Activated T-helper 2 cell treated with anti-CD3 and anti-CD28 coated beads, Interferon-gamma antibody, Interleukin-2, Interleukin-4, amounts not matched to agents 10 μg/mL and 5 μg/mL and 100 μg/mL, durations not matched to agents 14 hours and 24 hours and 36 hours (primary cell): ENCODE measurements at places on chromosomes 3 and 15. TPM values are rescaled to one million over a fixed set of nuclear protein-coding genes. Genes with fewer than 3 reads are reported as not detected.

- DNase-seq, result no peak
Measured at GRCh38 chr15:26967719-26968269, 3.2 kb upstream of the GABRG3 start.

DNA sequence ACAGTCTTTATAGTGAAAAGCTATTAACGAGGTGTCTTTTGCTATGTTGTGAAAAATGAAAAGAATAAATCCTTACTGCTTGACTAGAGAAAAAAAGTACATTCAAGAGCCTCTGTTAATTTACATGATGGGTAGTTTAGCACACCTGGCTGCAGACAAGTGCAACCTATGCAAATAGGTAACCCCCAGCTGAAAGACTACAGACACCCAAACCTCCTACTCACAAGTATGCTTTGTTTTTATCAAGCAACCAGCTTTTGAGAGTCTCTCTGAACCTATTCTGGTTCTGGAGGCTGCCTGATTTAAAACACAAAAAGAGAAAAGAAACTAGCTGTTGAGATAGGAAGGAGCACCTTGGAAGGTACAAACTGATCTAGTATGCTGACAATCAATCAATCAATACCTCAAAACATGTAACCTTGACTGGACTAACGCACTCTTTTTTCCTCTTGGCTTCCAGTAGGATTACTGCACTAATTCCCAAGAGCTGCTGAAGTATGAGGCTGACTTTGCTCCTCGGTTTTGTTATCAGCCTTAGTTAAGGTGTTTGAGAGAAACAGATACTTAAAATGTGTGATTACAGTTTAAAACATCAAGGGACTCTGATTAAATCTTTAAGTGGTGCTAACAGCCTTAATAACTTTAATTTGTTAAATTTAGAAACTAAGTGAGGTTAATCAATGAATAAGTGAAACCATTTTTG lies 63.6 kb downstream of the OSBPL10 start:
- DNase-seq, result no peak

Gene CRYBG3
- total RNA-seq, result 7.2 and 7.5 TPM in 2 replicates

Gene NMNAT3
- 0.43 and 1.3 TPM in 2 replicates for total RNA-seq

Gene GPR156
- total RNA-seq, result not detected in 2 replicates

DNA sequence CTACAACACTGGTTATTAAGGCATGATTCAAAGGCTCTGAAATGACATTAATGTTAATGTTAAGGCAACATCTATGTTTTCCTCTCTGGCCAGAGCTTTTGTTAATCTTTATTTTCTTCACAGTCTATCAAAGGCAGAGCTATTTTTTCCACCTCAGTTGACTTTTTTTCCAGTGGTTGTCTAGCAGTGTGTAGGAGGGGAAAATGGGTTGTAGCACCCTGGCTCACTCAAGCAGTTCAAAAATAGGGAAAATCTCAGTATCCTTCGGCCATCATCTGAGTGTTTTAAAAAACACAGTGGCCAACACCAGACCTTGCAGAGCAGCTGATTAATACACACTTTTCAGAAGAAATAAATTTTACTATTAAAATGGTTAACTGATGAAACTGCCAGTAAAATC lies 21.4 kb downstream of the CBLB start:
- no peak for DNase-seq

- no peak for DNase-seq
Measured at GRCh38 chr3:147886879-147887278, 477.7 kb downstream of the ZIC1 start.

Gene FGF12
- not detected in 2 replicates for total RNA-seq

- DNase-seq, result no peak
Measured at GRCh38 chr3:53114412-53115074, 15.7 kb downstream of the RFT1 start.

DNA sequence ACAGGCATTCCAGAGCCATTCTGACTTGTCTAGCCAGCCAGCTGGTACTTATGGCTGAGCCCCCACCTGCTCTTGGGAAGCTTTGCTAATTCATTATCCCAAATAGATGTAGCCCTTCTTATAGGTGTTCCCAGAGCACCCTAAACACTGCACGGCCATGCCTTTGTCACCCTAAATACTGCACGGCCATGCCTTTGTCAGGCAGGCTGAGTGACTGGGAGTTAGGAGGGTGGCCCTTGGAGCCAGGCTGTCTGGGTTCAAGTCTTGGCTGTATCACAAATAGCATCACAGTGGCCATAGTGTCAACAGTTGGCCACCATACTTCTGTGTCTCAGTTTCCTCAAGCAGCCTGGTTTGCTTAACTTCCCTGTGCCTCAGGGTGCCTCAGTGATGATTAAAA lies 292.3 kb downstream of the ADAMTS17 start:
- DNase-seq, result no peak

DNA sequence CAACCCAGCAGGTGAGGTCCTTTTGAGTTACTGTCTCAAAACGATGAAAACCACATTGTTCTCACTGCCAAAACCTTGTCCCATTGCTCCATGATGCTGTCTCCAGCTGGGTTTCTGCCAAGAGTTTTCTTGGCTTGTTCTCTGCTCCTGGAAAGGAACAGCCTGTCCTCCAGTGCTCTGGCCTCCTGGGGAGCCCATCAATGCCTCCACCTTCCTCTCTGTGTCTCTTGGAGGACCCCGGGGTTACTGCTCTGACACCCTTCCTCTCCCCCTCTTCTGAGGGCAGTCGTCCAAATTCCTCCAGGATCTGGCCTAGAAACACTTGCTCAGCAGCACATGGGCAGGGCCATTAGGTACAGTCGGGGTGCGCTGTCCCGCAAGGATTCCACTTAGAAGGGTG lies 63.9 kb upstream of the RGMA start:
- no peak for DNase-seq
